Tibial nerve (tissue), 4 donors: ENCODE measurements at places on chromosomes 5 and 9.

DNA sequence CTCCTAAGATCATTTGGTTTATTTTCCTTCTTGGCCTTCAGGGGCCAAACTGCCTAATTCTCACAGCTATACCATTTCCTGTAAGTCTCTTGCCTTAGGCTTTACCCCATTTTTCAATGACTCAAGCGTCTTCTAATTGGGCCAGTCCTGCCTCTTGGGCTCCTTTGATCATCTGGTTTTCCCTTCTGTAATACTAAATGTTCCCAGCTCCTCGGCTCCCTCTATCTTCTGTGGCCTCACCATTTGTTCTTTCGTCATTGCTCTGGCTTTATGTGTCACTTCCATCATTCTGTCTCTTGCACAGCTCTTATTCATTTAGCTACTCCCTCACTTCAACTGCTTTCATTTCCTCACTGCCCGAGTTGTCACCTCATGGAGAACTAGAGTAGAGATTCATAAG lies 14.5 kb upstream of the SPINK7 start:
- no peak for DNase-seq

- DNase-seq: no peak
Measured at GRCh38 chr5:7878381-7878873, 9.5 kb downstream of the MTRR start.

- peak; percentile 68 for DNase-seq
Measured at GRCh38 chr9:125407974-125408900, 146.6 kb downstream of the GAPVD1 start.

DNA sequence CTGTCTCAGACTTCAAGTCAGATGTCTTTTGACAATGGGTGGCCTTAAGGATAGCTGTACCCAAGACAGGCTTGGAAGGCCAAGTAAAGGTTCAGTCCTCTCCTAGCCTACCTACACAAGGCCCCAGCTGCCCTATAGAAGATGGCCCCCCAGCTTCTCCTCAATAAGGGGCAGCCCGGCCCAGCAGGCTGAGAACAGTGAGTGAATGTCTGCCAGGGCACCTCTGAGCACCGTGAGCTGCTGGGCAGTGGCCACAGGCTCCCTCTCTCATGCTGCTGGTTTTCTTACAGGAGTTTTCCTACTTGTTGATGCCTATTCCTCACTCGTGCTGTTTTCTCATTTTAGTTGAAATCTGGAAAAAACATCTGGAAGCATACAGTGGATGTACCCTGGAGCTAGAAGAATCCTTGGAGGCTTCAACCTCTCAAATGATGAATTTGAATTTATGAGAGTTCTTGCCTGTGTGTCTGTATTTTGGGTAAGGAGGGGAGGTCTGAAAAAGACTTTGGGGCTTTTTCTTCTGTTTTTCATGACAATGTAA lies 40.1 kb downstream of the SECISBP2 start:
- no peak for DNase-seq

- no peak for DNase-seq
Measured at GRCh38 chr5:20649966-20650365, 662.0 kb upstream of the CDH18 start.
